Hematopoietic multipotent progenitor cell treated with erythropoietin and hydrocortisone succinate and interleukin-3 and kit ligand, for 4 days (in vitro differentiated cells): ENCODE measurements at places on chromosomes 5 and 9.

DNA sequence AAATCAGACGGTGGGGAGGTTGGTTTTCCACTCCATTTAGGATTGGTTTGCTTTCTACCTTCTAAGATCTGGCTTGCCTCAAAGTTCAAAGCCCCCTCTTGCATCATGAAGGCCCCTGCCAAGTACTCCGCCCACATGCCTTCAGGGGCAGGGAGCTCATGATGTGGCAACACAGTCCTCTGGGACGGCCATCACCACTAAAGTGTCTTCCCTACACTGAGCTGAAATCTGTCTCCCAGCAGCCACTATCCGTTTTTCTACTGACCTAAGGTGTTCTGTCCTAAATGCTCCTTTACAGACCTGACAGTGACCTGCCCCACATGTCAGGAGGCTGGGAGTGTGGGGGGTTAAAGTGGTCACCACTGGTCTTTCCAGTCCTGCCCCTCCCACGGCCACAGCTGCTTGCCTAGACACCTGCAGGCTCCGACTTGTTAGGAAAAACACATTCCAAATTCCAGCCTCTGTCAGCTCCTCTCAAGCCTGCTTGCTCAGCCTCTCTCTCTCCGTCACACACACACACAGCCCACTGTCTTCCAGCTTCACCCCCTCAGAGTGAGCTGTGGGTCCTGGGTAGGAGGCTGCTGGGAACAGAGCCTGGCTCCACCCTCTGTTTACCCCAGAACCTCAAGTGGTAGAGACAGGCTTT lies 44.9 kb downstream of the SHB start:
- DNase-seq = no peak

GRCh38 chr9:134190232-134191121 lies 26.1 kb upstream of the RNU6ATAC start:
- no peak for DNase-seq

GRCh38 chr5:127223256-127223974 lies 67.2 kb upstream of the MEGF10 start:
- DNase-seq = no peak

GRCh38 chr5:133902511-133903118 lies 65.8 kb downstream of the C5orf15 start:
- DNase-seq = peak; percentile 79

GRCh38 chr9:70529377-70529776 lies 114.9 kb upstream of the KLF9 start:
- no peak for DNase-seq

DNA sequence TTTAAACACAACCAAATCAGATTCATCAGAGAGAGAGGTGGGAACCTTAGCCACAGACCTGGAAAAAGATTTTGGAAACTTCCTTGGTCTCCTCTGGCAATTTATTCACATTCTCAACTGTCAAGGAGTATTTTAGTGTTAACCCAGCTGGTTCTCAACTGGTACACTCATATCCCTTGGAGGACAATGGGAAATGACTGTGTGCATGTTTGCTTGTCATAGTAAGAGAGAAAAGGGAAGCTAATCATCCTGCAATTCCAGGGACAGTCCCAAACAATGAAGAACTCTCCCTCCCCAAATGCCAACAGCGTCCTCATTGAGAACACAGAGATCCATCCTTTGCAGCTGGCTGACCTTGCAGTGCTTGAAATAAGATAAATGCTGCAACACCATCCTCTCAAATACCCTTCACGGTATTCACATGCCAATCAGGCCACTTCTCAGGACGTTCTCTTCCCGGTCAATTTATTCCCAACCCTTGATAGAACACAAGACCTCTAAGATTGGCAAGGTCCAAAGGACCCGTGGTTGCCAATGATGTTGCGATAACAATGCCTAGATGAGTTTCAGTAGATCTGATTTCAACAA lies 75.5 kb downstream of the EPB41L4B start:
- DNase-seq = no peak

- DNase-seq = no peak
Observed at GRCh38 chr5:128470663-128471062, 67.4 kb downstream of the FBN2 start.

- DNase-seq = peak; percentile 64
Observed at GRCh38 chr5:171595801-171596231, 176.4 kb downstream of the FGF18 start.

DNA sequence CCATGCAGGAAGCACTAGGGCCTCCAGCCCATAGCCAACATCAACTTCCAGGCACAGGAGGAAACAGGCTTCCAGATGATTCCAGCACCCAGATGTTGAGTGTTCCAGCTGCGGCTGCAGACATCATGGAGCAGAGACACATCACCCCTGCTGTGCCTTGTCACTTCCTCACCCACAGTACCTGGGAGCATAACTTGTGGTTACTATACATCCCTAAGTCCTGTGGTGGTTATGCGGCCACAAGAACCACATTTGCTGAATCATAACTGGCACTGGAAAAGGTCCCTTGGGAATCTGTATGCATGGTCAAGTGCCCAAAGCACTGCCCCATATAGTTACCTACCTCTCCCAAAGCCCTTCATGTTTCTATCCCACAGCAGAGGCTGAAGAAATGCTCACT lies 56.6 kb downstream of the WHRN start:
- DNase-seq = no peak
